ENCODE measurements at places on chromosomes 5 and 9.

DNA sequence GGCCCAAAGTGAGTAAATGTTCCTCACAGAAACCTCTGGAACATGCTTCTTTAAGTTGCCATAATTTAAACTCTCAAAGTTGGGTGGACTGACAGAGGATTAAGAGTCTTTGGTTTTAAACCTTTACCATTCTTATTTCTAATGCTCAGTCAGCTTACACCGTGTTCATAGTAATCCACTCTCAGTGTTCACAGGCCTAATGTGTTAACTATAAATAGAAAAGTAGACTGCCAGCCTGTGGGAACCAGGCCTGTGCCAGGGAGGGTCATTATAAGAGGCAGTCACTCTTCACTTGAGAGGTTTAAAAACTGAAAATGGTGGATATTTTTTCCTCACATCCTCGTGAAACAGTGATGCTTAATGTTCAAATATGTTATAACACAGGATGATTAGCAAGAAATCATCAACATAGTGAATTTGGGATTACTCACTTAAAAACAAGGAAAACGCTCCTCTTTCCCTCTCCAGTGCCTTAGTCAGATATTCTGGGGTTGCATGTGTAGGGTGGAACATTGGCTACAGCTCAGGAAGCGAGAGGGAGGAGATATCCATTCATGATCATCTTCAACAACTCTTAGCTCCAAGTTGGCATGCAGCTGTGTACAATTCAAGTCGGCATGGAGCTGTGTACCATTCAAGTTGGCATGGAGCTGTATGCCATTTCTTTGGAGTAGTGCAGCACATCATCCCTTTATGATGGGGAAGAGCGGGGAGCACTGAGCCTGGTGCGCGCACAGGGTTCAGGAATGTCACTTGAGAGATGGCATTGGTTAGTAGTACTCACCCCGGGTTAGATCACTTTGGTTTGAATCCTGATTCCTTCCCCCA is 65.8 kb downstream of the KIAA1958 start:
- no peak for DNase-seq

DNA sequence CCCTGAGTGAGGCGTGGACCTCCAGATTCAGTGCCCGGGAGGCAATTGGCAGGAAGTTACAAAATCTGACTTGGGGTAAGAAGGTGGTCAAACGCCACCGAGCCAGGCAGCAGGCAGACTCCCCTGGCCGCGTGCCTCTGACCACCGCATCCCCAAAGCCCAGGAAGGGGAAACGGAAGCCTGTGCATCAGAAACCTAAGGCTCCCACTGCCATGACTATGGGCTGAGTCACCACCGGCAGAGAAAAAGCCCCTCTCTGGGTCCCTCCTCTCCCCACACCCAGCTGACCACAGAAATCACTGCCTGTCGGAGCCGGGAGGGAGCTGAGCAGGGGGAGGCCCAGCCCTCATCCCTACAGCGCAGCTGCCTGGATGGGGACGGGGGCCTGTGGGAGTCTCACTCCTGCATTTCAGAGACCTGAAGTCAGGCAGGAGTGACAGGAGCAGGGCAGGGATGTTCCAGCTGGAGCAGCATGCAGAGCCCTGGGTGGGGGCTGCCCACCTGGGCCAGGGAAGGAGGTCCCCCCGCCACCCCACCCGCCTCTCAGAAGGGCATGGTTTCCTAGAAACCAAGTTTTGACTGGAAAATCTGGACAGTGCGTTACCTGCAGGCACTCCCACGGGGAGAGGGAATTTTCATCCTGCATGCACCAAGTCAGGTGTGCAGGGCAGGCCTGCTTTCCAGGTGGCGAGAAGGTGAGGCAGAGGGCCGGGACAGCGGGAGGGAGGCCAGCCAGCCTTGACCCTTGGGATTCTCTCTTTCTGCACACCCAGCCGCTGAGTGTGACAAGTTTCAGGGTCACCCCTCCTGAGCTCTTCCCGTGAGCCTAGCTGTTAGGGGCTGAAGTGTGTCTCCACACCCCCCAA is 68.2 kb downstream of the LRSAM1 start:
- DNase-seq, result peak; percentile 90

DNA sequence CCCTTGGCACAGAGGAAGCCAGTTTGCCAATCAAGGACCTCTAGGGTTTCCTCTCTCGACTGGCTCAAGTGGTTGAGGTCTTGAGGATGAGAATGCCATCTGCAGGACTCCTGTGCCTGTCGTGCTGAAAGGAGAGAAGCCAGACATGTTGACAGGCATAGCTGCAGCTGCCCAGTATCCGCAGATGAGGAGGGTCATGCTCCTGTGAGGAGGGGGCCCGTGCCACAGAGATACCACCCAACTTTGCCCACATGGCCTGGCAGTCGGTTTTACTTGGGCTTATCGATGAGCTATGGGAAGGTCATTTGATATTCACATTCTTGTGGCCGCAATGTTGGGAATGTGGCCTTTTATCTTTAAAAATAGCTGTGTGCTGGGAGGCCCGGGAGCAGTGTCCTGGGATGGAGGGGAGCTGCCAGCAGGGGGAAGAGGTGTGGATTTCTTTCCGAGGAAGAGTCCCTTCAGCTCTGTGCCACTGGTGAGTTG is 17.4 kb downstream of the FRMPD1 start:
- no peak for DNase-seq

- no peak for DNase-seq
These were observed 93.4 kb downstream of the NRG2 start for GRCh38 chr5:139949710-139950109.

GRCh38 chr5:64462391-64462790 is 43.4 kb upstream of the RGS7BP start:
- DNase-seq, result no peak

DNA sequence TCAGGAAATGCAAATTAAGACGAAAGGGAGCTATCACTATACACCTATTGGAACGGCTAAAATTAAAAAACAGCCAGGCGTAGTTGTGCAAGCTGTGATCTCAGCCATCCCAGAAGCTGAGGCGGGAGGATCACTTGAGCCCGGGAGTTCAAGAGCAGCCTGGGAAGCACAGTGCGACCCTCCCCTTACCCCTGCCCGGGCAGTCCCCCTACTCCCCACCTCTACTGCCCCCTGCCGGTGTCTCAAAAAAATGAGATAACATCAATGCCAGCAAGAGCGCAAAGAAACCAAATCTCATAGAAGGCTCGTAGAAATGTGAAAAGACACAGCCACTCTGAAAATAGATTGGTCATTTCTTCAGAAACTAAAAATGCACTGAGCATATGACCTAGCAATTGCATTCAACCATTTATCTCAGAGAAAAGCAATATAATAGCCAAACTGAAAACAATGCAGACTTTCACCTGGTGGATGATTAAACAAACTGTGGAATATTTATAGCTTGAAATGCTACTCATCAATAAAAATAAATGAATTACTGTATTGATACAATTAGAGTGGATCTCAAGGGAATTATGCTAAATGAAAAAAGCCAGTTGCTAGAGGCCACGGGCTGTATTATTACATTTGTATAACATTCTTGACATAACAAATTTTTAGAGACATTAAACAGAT is 20.6 kb downstream of the OR2V2 start:
- no peak for DNase-seq

- DNase-seq, result no peak
These were observed 64.4 kb downstream of the MCCC2 start for GRCh38 chr5:71651579-71651978.

GRCh38 chr9:750249-750967 is 91.1 kb upstream of the DMRT1 start:
- DNase-seq, result peak; percentile 25

- DNase-seq, result no peak
These were observed 30.4 kb downstream of the PWWP2A start for GRCh38 chr5:160088805-160089204.

GRCh38 chr9:114384836-114385396 is 2.9 kb downstream of the AKNA start:
- DNase-seq, result no peak

- no peak for DNase-seq
These were observed 10.0 kb downstream of the ENC1 start for GRCh38 chr5:74630453-74631066.

GRCh38 chr5:125011419-125011818 is 265.0 kb upstream of the ZNF608 start:
- DNase-seq, result no peak

GRCh38 chr9:122190597-122191381 is 31.1 kb downstream of the MORN5 start:
- no peak for DNase-seq

DNA sequence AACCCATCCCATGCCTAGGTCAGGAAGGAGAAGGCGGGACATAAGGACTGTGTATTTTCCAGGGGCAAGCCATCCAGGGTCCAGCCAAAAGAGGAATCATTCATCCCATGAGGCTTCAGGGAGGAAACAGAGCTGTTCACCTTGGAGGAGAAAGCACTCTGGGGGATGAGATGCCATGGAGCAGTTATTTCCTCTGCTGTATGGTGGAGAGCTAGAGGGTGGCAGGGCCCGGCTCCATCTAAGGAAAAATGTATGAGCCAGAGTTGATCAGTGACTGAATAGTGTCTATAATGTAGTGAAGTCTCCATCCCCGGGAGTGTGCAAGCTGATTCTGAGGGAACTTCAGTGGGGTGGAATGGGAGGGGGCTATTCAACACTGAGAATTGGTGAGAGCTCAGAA is 8.0 kb downstream of the ENHO start:
- DNase-seq, result no peak

- peak; percentile 51 for DNase-seq
These were observed 8.2 kb upstream of the SLC44A1 start for GRCh38 chr9:105236261-105236660.

DNA sequence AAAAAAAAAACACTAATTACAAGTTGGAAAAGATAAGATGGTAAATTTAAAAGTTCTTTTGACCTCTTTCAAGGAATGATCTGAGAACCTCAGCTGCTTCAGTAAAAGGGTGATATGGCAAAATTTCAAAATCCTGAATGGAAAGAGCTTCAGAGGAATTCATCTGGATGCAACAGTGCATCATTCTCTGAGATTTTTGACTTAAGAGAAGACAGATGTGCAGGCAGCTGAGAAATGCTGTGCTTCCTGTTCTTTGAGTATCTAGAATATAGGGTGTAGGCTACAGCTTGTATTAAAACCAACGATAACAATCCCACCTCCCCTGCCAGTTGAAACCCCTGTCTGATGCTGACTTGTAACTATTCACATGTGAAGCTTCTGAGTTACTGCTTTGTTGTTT is 6.2 kb downstream of the FRMPD1 start:
- DNase-seq, result no peak

GRCh38 chr9:79221084-79221483 is 350.7 kb upstream of the TLE4 start:
- DNase-seq, result no peak

- DNase-seq, result no peak
These were observed 365.0 kb upstream of the CDH9 start for GRCh38 chr5:27403243-27403882.

GRCh38 chr5:176732736-176733405 is 77.5 kb upstream of the UNC5A start:
- DNase-seq, result no peak

DNA sequence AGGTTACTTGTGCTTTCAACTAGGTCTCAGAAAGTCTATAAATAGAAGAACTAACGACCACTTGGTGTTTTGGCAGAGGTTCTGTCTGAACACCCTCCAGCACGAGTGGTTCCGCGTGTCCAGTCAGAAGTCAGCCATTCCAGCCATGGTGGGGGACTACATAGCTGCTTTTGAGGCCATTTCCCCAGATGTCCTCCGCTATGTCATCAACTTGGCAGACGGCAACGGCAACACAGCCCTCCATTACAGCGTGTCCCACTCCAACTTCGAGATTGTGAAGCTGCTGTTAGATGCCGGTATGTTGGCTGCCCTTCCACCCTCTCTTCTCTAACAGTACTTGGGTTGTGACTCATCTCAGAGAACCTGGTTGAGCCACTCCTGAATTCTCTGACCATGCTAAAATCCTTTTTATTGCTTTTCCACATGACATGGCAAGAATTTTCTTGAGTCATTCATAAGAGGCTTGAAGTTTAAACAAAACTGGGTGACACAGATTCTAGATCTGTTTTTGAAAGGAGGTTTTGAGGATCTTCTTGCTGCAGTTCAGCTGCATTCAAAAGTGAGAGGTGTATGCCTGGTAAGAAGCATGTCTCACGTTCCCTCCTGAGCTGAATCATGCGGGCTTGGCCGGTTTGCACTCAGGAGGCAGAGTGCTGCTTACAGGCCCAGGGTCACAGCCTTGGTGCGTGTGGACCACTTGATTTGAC is 103.1 kb upstream of the DMRT1 start:
- no peak for DNase-seq

- DNase-seq, result peak; percentile 77
These were observed 1.3 kb upstream of the ABCA2 start for GRCh38 chr9:137029058-137029936.

DNA sequence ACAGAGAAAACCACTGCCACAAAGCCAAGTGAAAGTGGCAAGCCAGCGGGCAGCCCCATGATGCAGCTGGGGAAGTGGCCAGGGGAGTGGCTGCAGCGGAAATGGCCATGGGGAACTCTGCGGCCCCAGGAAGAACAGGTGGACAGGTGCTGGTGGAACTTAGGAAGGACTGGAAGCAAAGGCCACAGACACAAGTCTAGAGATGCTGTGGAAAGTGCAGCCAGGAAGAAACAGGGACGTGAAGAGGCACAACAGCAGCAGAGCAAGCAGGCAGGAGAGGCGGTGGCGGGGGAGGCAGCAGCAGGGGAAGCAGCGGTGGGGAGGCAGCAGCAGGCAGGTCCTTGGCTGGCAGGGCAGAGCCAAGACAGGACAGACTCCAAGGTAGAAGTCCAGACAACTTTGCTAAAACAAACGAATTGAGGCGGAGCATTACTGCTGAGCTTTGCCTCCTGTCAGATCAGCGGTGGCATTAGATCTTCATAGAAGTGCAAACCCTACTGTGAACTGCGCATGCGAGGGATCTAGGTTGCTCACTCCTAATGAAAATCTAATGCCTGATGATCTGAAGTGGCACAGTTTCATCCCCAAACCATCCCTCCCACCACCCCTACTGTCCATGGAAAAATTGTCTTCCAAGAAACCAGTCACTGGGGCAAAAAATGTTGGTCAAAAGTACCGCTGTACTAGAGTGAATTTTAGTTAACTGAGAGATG is 11.8 kb downstream of the SURF6 start:
- no peak for DNase-seq

GRCh38 chr9:98442114-98442513 is 186.7 kb upstream of the TBC1D2 start:
- DNase-seq, result no peak

- DNase-seq, result no peak
These were observed 96.0 kb downstream of the SLIT3 start for GRCh38 chr5:169204788-169205400.

DNA sequence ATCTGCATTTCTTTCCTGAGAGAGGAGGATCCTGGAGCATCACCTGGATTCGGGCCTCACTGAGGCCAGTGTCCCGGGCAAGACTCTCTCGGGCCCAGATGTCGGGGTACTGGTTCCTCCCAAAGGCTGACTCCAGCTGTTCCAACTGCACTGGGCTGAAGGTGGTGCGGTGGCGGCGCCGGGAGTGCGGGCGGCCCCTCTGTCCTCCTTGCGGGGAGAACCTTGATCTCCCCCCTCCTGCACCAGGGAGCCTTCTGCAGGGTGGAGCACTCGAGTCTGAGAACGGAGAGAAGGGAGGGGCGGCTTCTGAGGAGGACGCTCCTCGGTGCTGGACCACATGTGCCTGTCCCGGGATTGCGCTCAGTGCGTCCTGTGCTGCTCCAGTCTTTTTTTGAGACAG is 2.0 kb downstream of the PROP1 start:
- no peak for DNase-seq

GRCh38 chr5:123441408-123441807 is 18.2 kb upstream of the CEP120 start:
- DNase-seq, result no peak

Data from inflammatory macrophage (primary cell).